Memory B cell (primary cell): ENCODE measurements at places on chromosomes 6 and 20.

GRCh38 chr6:101912311-101912710 is 518.8 kb downstream of the GRIK2 start:
- DNase-seq = no peak

DNA sequence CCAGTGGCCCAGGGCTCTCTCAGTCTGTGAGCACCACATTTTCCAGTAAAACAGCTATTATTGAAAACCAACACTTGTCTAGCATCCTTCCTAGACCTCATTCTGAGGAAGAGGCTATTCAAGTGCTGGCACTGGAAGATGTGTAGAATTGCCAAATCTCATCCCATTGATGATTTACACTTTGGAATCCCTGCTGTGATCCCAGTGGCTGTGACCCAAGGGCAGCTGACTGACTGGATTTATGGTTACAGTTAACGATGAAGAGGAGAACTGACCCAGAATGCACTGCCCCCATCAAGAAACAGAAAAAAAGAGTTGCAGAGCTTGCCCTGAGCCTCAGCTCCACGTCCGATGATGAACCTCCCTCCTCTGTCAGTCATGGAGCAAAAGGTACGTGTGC is 2.4 kb downstream of the CMTR1 start:
- DNase-seq = no peak

GRCh38 chr20:10105046-10105445 is 70.3 kb downstream of the ANKEF1 start:
- no peak for DNase-seq

- DNase-seq = no peak
Measured at GRCh38 chr20:33522256-33522820, 32.4 kb downstream of the CBFA2T2 start.

GRCh38 chr6:134517145-134517658 is 199.3 kb upstream of the SGK1 start:
- DNase-seq = no peak

DNA sequence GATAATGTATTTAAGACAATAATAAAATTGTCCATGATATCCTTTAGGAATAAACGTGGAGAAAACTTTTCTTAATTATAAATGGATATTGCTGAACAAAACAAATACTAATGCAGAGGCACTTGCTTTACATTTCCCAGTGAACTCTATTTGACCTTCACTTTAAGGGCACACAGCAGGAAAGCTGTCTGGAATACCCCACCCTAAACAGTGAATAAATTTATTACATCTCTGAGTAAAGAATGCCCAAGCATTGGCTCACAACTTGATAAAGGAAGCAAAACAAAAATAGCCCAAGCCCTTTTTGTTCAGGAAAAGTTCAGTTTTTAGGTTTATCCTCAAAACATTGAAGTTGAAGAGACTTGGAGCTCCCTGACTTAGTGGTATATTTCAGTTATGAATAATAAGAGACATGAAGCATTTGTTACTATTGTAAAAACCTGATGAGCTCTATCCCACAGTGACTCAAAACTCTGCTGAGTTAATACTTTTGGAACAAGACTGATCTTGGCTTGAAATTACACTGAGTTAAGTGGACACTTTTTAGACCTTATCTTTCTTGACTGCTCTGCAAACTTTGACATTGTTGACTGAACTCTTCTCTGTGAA is 353.9 kb downstream of the BCKDHB start:
- no peak for DNase-seq

- DNase-seq = no peak
Measured at GRCh38 chr20:1491281-1491840, at the start of gene SIRPB2. Gene SIRPB2 (minus strand): TSS chr20:1491420. CDS start chr20:1491359, 61 bp downstream.

DNA sequence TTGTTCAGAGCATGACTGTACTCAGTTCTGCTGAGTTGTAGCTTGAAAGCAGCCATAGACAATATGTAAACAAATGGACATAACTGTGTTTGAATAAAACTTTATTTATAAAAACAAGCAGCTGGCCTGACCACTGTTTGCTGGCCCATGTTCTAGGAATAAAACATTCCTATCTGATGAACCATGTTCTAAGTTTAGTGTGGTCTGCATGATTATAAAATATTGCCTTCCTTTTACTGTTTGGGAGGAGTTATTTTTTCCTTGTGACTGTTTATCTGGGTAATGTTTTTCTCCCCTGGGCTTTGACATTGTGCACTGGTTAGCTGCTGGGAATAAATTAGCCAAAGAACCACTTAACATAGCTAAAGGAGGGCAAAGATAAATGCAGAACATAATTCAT is 55.1 kb downstream of the CDS2 start:
- no peak for DNase-seq

DNA sequence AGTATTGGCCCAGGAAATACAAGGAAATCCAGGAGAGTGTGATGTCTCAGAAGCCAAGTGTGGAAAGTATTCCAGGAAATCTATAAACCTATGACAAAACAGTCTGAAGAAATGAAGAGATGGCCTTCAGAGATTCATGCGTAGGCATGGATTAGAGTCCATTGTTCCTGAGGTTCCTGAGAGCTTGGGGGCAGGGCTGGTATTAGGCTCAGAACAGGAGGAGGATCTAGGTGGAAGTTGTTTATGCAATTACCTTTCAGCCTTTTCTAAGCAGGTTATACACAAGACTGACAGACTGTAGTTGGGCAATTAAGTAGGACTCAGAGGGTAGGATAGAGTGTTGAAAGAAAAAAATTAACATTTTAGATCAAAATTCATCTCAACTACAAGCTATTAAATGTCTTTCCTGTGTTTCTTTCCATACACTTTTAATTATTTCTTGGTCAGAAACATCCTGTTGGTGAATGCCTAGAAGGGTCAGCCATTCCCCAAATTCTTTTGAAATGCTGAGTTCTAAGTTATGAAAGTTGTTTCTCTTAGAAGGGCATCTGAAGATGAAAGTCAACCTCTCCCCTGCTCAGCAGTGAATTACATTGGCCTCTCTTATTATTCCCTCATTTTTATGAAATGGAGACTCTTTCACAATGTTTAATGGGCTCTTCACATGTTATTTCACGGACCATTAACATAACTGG is 201.2 kb upstream of the MYLIP start:
- no peak for DNase-seq

DNA sequence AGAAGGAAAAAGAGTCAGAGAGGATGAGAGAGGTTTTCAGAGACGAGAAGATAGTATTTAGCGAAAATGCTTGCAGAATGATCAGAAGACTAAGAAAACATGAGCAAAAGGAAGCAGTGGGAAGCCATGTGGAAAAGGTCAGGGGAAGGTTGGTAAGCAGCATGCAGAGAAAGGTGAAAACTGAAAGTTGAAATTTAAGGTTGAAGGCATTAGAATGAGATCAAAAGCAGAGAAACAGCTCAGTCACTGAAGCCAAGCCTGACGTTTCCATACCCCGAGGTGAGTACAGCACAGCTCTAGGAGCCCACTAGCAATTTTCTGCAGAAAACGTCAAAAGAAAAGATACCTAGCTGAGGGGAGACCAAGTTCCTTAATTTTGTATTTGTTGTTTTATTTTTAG is 19.1 kb upstream of the TFB1M start:
- DNase-seq = no peak

DNA sequence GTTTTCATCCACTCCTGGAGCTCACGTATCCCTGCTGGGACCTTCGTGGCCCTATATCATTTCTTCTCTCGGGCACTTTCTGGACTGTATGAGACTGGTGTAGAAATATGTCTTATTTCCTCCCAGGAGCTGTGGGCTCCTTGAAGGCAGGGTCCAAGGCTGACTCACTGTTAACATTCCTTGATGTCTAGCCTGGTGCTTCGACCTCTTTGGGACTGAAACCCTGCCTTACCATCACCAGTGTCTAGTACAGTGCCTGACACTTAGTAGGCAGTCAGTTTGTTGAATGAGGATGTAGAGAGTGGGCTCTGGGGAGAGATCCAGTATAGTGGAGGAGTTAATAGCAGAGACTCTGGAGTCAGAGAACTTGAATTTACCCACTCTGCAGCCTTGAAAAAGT is 23.6 kb downstream of the POFUT1 start:
- no peak for DNase-seq

- DNase-seq = no peak
Measured at GRCh38 chr20:58883241-58883691, 30.8 kb downstream of the GNAS start.

DNA sequence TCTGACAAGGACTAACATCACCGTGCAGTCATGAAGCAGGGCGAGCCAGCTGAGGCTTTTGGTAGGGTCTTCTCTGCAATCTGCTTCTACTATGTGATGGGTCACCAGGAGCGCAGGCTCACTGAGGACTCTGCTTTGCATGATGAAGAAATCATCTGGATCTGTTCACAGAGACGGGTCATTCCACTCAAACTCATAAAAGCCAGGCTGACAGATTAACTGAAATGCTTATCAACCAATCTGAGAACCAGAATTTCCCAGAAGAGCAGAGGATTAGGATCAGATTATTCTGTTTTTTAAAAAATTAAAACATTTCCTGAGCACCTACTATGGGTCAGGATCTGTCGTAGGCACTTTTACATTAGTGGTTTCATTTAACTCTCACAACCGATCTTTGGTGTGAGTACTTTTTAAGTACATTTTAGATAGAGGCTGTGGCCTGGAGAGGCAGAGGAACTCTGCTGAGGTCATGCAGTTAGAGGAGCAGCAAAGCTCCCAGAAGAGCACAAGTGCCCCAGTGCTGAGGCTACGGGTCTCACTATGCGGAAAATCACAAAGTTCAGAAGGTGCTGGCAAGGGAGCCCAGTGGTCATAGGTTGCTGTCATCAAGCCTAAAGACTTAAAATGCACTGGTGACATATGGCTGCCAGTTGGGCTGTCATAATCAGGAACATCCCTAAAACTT is 109.1 kb downstream of the BACH2 start:
- DNase-seq = no peak

GRCh38 chr6:16370943-16371342 is 132.6 kb downstream of the GMPR start:
- no peak for DNase-seq

- DNase-seq = no peak
Measured at GRCh38 chr20:54084727-54085388, 14.5 kb upstream of the BCAS1 start.

- no peak for DNase-seq
Measured at GRCh38 chr6:156820089-156820798, 43.1 kb downstream of the ARID1B start.

GRCh38 chr6:122676146-122676545 is 65.9 kb downstream of the PKIB start:
- no peak for DNase-seq

DNA sequence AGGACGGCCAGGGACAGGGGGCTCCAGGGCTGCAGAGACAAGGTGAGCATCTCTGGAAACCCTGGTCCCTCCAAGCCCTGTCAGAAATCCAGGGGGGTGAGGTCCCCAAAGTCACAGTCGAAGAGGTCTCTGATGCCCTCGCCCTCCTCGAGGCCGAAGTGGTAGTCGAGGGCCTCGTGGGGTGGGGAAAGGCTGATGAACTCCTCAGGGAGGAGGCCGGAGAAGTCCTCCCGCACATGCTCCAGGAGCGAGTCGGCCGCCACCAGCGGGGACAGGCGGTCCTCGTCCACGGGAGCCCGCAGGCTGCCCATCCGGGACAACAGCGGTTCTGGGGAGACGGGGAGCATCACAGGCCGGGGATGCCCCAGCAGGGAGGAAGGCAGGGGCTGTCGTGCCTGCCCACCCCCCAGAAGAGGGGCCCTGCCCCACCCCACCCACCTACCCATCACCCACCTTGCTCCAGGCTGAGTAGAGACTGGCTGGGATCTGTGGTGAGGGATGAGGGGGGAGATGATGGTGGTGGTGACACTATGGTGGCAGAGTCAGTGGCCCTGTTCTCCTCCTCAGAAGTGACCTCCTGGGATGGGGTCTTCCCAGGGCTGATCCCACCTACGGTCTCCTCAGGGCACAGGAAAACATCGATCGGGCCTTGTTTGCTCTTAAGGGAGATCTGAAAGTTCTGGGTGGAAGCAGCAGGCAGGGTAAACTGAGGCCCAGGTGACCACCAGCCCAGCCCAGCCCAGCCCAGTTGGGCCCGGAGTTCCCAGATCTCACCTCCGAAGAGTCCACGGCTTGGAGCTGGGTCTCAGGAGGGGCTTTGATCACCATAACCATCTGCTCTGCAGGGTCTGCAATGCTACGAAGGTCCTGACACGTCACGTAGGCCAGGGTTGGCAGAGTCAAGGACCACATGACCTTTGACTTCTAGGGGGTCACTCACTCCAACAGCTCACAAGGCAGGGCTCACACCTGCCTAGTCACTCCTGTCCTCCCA is 2.7 kb upstream of the NECAB3 start:
- DNase-seq = no peak

DNA sequence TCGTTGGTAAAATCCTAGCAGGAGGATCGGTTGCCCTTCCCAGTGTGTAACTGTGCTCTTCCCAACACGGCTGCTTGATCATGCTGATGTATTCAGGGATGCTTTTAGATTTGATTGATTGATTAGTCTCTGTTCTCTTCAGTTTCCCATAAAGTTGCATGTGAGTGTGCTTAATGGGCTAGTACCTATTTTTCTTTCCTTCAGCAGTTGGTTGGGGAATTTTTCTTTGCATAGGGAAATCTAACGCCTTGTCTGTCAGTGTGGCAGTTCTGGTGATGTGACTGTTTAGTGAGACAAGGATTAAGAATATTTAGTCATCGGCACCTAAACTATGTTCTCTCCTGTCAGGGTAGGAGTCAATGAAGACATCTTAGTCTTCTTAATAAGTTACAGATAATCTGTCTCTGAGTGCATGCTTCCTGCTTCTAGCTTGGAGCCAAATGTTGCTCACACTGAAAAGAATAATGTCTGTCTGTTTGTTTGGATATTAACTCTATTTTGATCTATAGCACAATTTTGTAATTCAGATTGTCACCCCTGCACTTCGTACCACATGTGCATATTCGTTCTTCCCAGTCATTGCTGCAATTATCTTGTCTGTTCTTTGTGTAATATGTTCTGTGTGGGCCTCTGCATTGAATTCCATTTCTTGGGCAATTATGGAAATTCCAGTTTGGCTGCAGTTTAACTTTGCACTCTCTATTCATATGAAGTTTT is 169.9 kb downstream of the EDN1 start:
- no peak for DNase-seq

- peak; percentile 68 for DNase-seq
Measured at GRCh38 chr6:33126101-33126714, 50.4 kb downstream of the HLA-DPB1 start.

DNA sequence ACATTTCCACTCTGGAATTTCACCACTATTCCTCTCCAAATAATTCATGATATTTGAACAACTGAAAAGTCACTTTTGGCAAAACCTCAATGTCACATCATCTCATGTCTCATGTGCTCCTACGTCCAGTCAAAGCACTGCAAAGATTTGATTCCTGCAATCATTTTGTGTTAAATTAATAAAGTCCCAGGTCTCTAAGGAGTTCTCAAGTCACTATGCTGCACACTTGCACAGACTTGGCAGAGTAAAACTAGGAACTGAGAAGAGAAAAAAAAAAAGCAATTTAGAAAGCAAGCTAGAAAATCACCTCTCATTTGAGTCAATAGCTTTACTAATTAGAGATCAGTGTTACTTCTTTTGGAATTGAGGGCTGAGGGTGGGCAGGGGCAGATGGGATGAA is 11.2 kb downstream of the TBX18 start:
- DNase-seq = no peak

- DNase-seq = no peak
Measured at GRCh38 chr20:2879146-2879545, 5.9 kb downstream of the PTPRA start.
